ENCODE measurements at places on chromosomes 13 and 19.

DNA sequence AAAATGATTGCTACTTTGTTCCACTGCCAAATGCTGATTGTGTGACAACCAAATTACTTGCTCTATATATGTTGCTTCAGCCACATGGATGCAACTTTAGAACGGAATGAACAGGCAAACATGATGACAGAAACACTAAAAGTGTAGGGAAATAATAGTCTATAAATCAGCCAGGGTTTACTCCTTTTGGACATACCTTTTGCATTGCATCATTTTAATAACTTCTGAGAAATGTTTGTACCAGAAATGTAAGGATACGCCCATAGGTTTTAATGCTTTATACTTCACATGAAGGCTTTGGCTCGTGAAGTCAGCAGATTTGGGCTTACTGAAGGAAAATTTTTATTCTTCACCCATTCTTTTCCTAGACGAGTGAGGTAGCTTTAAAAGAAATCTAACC lies 141.0 kb downstream of the POSTN start:
- peak; percentile 65 for DNase-seq

GRCh38 chr19:35929876-35930275 lies 6.3 kb upstream of the LRFN3 start:
- DNase-seq: no peak

DNA sequence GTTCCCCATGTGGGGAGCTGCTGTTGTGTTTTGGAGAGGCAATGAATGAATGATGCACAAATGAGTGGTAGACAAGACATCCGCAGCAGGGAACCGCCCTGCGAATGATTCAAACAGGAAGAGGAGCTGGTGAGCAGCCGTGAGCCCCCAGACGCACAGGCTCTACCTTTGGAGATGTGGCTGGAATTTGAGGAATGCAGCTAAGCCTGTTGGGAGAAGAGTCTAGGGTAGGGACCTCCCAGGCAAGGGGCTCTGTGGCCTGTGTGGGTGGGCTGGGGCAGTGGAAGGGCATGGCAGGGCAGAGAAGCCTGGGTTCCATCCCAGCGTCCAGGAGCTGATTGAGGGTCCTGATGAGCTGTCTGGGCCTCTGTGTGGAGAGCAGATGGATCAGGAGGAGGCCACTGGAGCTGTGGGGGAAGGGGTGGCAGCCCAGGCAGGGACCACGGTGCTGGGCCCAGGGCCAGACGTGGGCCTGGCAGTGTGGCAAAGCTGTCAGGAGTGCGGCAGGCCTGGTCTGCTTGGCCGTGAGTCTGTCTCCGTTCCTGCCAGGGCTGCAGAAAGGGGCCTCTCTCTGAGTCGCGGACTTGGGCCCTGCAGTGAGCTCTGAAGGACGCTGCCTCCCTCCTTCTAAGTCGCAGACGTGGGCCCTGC lies 41.8 kb upstream of the DCUN1D2 start:
- no peak for DNase-seq

DNA sequence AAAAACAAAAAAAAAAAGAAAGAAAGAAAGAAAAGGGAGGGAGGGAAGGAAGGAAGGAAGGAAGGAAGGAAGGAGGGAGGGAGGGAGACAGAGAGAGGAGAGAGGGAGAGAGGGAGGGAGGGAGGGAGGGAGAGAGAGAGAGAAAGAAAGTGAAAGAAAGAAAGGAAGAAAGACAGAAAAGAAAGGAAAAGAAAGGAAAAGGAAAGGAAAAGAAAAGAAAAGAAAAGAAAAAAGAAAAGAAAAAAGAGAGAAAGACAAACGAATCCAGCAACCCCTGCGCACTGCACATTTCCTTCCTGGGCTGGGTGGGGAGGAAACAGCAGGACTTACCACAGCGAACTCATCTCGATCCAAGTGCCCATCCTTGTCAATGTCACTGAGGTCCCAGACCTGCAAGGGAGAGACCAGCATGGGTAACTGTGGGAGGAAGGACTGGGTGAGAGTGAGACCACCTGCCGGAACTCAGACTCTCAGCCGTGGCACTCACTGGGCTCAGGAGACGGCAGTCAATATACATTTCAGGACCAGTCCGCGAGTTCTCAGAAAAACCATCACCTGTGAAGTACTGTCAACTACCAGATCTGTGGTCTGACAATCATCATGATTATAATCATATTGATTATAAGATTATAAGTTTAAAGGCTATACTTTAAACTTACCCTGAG lies 43.3 kb downstream of the EPS15L1 start:
- no peak for DNase-seq

DNA sequence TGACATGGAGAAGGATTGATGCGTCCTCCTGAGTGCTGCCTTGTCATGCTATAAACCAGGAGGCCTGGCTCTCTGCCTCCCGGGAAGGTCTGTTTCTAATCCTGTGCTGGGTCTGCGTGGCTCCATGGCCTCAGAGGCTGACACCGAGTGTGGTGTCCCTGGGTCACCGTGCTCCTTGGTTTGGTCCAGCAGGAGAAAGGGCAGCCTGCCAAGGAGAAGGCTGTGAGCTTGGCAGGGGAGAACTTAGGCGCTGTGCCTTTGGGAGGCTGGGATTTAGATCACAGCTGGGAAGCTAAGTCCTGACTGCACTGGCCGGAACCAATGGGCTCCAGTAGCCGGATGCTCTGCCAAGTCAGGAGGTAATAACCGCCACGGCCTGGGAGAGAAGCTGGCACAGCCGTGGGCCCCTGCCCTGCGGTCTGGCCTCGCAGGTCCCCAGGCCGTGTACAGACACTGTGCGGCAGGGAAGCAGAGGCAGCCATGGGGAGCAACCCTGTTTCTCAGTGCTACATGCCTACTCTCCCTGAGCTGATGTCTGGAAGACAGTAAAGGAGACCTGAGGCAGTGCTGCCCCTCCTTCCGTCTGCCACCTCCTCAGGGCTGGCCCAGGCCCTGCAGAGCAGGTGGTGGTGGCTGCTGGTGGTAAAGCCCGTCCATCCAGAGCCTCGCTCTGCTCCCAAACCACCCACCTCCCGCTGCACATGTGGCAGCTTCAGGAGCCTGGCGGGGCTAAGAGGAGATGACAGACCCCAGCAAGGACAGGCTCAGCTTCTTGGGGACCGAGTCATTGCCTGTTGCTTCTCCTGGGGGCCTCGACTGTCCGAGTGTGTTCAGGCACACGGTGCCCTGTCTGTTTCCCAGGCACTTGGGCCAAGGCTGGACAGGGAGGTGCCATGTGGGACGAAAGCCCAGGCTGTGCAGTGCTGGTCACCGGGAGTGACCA lies 44.9 kb downstream of the C13orf46 start:
- DNase-seq: peak; percentile 55

All from fibroblast of skin of left biceps (primary cell).